ENCODE measurements at places on chromosomes 7 and 10.

DNA sequence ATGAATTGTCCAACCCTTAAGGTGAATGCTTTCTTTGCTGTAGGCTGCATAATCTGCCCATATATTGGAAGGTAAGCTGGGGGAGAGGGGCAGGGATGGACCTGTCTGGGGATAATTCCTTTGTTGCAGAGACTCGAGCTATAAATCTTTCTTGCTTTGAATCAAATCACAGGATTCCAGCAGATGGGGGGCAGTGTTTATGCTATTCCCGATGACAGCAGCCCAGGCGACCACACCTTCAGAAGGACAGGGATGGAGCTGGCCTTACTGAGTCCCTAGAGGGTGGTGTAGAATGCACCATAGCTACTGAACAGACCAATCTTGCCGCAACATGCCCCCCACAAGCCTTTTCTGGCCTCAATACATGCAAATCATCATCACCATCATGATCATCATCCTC lies 2.5 kb downstream of the PODXL start:
- DNase-seq: no peak

DNA sequence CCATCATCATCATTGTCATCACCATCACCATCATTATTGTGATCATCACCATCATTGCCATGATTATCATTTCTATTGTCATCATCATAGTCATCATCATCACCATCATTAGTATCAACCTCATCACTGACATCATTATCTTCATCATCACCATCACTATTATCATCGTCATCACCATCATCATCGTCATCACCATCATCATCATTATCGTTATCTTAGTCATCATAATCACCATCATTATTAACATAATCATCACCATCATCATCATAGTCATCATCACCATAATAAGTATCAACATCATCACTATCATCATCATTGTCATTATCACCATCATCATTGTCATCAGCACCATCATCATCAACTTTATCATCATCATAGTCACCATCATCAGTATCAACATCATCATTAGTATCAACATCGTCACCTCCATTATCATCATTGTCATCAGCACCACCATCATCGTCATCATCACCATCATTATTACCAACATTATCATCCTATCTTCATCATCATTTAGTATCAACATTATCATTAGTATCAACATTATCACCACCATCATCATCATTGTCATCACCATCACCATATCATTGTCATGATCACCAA lies 241.3 kb downstream of the ADARB2 start:
- DNase-seq: no peak

GRCh38 chr10:70054902-70055301 lies 2.3 kb downstream of the MACROH2A2 start:
- no peak for DNase-seq

- DNase-seq: no peak
These were observed 257.5 kb downstream of the DNAJB6 start for GRCh38 chr7:157594306-157594705.

GRCh38 chr7:39133088-39133487 lies 155.4 kb downstream of the POU6F2 start:
- DNase-seq: no peak

GRCh38 chr7:134740376-134740775 lies 39.1 kb upstream of the CALD1 start:
- DNase-seq: no peak

GRCh38 chr10:71049994-71050393 lies 161.6 kb upstream of the PCBD1 start:
- no peak for DNase-seq

DNA sequence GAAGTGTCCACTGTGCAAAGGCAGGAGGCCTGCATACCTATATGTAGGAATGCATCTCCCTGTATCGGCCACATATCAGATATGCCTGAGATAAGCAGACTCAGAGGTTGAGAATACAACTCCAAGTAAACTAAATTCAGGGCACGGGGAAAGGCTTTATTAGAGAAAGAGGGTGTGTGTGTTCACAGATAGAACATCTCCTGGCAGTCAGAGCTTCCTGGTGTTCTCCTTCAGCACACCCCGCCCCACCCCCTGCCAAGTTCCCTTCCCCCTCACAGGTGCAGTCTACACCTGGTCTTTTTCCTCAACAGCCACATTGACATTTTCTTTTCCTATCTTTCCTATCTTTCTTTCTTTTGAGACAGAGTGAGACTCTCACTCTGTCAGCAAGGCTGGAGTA lies 17.1 kb downstream of the GBX1 start:
- DNase-seq: no peak

DNA sequence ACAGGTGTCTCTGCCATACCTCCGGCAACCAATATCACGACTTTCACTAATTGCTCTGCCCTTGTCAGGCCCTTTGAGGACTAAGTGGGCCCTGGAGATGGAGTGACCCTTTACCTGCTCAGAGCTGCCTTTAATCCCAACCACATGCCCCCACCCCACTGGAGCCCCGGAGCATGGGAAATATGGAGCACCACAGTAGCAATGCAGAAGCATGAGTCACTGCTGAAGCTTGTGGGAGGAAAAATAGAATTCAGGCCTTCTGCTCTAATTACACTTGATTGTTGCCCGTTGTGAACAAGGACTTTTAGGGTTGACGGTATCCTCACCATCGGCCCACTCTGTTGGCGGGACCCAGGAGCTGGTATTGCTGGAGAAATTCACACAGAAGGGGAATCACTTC lies 52.5 kb upstream of the FRMD4A start:
- no peak for DNase-seq

DNA sequence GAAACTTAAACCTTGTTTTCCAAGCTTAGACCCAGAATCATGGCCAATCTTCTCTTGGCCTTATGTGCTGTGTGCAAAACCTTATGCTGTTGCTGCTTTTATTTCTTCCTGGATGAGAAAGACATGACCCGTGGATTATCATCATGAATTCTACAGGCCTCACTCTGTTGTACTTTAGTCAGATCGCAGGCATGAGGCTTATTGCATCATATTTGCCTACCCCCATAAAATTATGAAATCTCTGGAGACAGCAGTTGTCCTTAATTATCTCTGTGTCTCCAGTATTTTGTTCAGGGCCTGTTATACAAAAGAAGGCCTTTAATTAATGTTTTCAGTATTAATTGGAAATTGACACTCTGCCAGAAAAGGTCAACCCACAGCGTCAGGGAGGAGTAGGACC lies 71.6 kb downstream of the PLCE1 start:
- no peak for DNase-seq

DNA sequence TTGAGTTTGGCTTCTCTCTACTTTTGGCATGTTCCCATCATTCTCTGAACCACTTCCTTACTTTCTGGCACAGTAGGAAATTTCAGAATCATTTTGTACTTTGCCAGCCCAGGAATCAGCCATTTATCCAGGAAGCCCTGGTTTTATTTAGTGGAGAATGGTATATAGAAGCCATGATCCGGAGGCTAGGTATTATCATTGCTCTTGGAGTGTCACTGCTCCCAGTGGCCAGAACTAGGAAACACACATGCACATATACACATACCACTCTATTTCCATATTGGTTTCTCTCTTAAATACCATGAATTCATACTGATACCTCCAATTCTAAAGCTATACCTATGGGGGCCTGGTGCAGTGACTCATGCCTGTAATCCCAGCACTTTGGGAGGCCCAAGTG lies 36.3 kb downstream of the SUFU start:
- no peak for DNase-seq

- no peak for DNase-seq
These were observed 144.6 kb upstream of the COL1A2 start for GRCh38 chr7:94250124-94250523.

DNA sequence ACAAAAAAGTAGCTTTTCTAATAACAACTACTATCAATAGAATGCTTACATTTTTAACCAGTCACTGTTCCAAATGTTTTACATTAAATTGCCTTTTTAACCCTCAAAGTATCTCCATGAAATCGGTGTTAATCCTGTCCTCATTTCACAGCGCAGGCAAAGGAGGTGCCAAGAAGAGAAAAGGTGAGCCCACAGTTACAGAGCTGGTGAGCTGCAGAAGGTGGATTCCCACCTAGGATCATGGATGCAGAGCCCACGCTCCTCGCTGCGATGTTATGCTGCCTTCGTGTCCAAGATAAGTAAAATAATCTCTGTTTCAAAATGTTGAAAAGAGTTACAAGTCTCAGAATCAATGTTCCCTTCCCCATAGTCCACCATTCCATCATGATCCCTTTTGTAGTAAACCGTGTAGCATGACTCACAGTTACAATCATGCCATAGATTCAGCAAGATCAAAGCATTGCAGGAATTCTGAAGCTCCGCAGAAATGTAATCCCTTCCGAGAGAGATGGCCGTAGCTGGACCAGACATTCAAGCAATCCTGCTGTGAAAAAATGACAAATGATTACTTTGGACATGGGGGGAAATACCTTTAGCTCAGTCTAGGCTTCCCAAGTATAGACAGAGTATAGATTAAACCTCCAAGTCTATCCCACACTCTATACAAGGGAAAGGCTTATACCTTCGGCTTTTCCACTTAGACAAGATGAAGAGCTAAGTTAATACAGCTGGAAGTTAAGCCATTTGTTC lies 394.7 kb upstream of the AKR1E2 start:
- DNase-seq: no peak

DNA sequence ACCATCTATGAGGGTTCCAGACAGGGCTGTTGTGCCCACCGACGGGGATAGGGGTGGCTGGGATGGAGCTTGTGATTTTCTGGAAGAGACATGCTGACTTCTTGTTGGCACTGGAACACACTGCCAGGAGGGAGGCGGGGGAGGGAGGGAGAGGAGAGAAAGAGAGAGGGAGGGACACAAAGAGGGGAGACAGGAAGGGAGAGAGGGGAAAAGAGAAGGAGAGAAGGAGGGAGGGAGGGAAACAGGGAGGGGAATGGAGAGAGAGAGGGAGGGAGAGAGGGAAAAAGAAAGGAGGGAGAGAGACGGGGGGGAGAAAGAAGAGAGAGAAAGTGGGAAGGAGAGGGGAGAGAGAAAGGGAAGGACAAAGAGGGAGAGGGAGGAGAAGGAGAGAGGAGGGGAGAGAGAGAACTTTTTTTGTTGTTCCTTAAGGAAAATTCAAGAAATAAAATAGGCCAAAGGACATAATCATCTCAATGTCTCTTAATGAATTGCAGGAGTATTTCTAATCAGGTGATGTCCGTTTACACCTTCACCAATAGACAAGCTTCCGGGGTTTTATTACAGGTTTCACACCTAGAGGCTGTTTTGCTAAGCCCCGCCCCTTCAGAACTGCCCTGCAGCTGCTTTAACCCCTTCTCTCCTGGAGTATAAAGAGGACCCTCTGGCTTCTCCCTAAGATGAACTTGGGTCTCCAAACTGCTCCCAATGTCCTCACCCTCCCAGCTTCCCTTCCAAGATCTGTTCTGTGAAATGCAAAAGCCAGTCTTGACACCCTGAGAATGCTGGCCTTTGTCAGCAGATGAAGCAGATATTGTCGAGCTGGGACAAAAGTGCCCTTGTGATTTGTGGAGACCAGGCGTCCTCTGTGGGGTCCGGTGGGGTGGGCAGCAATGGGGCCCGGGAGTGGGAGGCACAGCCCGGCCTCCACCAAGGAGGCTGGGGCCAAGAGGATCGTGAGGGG lies 82.0 kb upstream of the GTF2IRD1 start:
- DNase-seq: no peak

- DNase-seq: no peak
These were observed 55.1 kb upstream of the CALN1 start for GRCh38 chr7:72467237-72467636.

GRCh38 chr10:24383681-24384106 lies 174.8 kb downstream of the KIAA1217 start:
- no peak for DNase-seq

DNA sequence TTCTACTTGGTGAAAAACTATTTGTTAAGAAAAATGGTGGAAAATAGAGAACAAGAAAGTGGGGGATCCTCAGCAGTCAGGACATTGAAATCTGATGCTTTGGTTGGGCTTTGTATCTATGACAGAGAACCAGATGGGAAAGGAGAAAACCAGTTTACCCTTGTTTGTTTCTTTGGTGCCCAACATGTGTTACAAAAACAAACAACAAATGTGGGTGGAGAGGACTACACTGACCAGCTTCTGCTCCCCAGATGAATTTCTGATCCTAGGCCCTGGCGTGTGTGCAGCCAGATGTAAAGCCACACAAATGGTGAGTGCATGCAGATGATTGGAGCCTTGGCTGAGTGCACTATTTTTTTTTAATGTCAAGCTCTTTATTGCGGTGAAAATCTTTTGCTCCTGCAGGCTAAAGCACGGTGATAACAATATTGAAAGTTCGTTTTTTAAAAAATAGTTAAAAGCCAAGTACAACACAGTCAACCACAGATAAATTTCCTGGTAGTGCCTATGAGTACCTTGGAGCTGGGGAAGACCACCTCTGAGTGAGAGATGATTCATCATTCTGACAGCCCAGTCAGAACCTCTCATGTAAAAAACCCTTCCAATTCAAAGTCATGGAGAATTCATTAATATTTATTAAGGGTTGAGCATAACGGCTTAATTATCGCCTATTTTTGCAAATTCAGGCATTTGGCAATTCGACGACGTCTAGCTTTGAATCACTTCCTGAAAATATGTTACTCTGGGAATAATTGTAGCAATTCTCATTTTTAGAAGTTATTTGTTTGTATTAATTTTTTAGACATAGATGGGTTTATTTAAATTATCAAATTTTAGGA lies 163.7 kb downstream of the AGMO start:
- DNase-seq: no peak

DNA sequence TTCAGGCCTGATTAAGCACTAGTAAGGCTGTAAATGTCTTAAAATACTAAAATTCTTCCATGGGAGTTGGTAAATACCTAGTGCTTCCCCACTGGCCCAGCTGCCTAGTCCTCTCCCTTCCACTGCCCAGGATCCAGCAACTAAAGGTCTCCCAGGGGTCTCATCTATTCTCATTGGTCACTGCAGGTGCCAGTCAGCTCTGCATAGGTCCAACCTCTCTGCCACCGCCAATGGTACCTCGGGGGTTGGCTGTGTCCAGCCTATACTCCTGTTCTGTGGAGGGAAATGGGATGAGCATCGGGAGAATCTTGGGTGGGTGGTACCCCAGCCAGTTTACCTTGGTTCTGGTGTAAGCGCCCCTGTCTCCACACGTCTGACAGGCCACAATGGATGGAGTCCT lies 6.1 kb upstream of the CREB5 start:
- no peak for DNase-seq

- no peak for DNase-seq
These were observed 22.9 kb downstream of the CDK6 start for GRCh38 chr7:92813390-92814024.

DNA sequence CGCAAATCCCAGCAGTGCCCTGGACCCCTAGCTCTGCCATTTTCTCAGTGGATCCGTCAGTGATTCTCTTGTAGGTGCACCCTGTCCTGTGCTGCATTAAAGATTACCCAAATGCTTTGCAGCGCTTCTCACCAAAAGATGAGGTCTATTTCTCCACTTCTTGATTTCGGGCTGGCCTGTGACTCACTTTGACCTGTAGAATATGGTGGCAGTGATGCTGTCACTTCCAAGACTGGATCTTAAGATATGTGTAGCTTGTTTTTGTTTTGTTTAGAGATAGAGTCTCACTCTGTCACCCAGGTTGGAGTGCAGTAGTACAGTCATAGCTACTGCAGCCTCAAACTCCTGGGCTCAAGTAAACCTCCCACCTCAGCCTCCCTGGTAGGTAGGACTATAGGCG lies 37.0 kb upstream of the ZMIZ1 start:
- no peak for DNase-seq

GRCh38 chr7:17364671-17365070 lies 66.2 kb downstream of the AHR start:
- DNase-seq: no peak

GRCh38 chr7:25779002-25779546 lies 372.9 kb upstream of the NFE2L3 start:
- no peak for DNase-seq

- DNase-seq: no peak
These were observed 98.1 kb downstream of the PTPN20 start for GRCh38 chr10:47009215-47009838.

Measured in CD8-positive, alpha-beta T cell (primary cell).